ENCODE measurements at places on chromosomes 16 and 17. TPM values are rescaled to one million over a fixed set of nuclear protein-coding genes. Genes with fewer than 3 reads are reported as not detected.

DNA sequence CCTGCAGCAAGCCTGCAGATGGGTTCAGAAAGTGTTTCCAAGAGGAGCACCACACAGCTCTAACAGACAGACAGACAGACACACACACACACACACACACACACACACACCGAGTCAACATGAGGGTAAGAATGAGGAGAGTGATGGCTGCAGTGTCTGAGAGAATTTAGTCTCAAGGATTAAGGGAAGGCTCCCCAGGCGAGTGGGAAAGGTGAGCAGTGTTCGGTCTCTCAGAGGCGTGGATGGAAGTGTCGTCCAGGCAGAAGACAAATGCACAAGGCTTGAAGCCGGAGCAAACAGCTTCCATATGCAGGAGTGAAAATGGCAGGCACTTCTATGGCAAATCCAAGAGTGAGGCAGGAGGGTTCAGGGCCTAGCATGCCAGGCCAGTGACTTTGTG lies 770.1 kb downstream of the KCNJ18 start:
- DNase-seq = no peak

DNA sequence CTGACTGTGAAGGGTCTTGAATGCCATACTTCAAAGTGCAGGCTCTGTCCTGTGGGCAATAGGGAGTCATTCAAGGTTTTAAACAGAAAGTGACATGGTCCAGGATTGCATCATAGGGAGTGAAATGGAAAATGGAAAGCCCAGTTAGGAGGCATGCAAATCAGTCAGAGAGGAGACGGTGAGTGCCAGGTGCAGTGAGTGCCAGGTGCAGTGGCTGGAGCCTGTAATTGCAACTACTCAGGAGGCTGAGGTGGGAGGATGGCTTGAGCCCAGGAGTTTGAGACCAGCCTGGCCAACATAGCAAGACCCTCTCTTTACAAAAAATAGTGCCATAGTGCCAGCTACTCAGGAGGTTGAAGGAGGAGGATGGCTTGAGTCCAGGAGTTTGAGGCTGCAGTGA lies 35.2 kb upstream of the SIAH1 start:
- no peak for DNase-seq

The SOST gene
- not detected for total RNA-seq

The PLD2 gene
- total RNA-seq = 22.6 TPM

GRCh38 chr17:17077101-17077500 lies 34.8 kb downstream of the MPRIP start:
- no peak for DNase-seq

- DNase-seq = no peak
Measured at GRCh38 chr16:74034200-74034599, 262.4 kb upstream of the PSMD7 start.

All from dermis microvascular lymphatic vessel endothelial cell (primary cell).